HFF-Myc (cell line): ENCODE measurements at places on chromosomes 3 and 15.

DNA sequence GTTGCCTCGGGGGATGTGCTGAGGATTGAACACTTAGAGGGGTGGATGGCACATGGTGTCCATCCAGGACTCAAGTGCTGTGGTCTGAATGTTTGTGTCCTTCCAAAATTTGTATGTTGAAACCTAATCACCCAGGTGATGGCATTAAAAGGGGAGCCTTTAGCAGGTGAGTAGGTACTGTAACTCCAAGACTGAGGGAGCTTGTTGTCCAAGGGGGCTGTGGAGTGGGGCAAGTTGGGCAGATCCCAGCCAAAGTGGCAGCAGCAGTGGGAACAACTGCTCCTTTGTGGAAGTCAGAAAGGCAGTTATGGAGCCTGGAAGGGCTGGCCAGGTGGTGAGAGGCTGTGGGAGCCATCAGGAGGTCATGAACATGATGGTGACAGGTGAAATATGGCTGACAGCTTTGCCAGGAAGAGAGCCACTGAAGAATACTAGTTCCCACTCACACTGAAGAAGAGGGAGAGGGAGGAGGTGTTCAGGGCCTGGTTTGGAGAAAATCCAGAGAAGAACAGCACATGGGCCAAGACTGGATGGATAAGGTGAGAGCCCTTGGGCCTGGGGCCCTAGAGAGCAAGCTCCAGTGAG lies 385.6 kb downstream of the CACNA2D3 start:
- DNase-seq, result no peak

GRCh38 chr15:90203922-90204321 lies 2.8 kb downstream of the SEMA4B start:
- no peak for DNase-seq

DNA sequence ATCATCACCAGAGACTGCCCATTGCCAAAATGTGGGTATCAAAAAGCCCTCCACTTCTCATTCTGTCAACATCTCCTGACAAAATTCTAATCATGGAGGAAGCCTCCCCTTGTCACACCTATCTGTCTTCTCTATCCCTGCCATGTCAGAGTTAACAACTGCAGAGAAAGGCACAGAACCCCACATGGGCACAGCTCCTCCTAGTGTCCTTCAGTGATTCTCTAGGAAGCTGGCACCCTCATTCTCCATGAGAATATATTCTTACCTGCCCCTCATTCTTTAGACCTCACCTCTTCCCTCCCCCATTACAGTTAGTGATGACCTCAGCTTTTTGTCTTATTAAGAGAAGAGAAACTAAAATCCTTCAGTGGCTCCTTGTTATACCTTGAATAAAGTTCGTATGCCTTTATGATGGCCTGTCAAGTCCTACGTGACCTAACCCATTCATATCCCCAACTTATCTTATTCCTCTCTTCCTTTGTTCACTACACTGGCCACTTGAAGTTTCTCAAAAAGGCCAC lies 44.6 kb downstream of the NME9 start:
- no peak for DNase-seq

DNA sequence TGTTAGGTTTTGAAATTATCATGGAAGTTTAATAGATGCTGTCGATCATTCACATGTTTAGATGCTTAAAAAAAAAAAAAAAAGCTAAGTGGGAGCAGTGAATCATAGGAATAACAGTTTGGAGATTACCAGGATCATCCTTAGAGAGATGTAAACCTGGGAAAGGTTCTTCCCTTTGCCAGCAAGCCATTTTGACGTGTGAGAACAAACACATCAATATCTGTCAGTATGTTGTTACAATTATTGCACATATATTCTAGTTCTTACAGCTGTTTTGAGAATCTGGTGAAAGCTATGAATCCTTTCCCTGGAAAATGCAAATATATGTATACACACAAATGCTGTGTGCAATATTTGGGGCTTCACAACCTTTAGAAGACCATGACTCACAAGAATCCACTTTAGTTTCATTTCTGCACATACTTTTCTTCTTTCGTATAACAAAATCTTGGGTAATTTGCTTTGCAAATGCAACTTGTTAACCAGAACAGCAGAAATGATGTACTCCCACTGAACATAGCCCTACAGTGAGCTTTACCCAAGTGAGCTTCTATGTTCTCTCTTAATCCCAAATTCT lies 12.0 kb downstream of the NFKBIZ start:
- DNase-seq, result no peak

GRCh38 chr3:17290894-17291293 lies 406.1 kb downstream of the PLCL2 start:
- no peak for DNase-seq

- no peak for DNase-seq
These were observed 2.0 kb downstream of the MGLL start for GRCh38 chr3:127820221-127820825.

GRCh38 chr15:90266061-90266431 lies 574 bp downstream of the NGRN start:
- DNase-seq, result no peak

DNA sequence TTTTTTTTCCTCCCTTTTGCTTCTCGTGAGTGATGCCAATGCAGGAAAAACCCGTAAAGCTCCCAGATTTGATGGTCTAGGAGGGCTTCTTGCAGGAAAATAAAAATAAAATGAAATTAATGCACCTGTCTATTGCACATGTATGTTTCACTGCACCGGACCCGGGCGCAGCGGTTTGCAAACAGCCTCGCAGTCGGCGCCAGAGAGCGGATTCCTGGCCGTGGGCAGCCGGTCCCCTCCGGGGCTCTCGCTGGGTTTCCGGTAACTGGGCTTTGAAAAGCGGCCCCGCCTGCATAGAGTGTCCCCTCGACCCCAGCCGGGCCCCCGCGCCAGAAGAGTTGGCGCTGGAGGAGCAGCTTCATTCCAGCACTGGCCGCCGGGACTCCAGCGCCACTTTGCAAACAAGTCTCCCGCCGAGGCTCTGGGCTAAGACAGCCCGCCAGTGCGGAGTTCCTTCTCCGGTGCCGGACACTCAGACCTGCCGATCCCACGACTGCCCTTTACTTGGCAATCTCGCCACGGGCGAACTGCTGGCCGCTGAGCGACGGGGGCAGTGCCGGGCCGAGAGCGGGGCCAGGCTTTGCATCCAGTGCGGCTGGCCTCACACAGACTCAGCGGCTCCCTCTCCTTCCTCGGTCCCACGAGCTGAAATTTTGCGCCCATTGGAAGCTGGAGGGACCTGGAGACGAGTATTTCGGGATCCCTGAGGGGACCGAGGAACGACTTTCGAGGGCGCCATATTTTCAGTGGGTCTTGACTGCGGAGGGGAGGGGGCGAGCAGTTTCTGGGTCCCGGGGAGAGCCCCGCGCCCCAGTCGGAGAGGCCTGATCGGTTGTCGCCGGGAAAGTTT lies 225.9 kb upstream of the C2CD4B start:
- DNase-seq, result no peak

GRCh38 chr3:39096775-39097174 lies 10.7 kb downstream of the GORASP1 start:
- DNase-seq, result no peak

GRCh38 chr3:122151480-122151879 lies 32.0 kb upstream of the CASR start:
- no peak for DNase-seq

DNA sequence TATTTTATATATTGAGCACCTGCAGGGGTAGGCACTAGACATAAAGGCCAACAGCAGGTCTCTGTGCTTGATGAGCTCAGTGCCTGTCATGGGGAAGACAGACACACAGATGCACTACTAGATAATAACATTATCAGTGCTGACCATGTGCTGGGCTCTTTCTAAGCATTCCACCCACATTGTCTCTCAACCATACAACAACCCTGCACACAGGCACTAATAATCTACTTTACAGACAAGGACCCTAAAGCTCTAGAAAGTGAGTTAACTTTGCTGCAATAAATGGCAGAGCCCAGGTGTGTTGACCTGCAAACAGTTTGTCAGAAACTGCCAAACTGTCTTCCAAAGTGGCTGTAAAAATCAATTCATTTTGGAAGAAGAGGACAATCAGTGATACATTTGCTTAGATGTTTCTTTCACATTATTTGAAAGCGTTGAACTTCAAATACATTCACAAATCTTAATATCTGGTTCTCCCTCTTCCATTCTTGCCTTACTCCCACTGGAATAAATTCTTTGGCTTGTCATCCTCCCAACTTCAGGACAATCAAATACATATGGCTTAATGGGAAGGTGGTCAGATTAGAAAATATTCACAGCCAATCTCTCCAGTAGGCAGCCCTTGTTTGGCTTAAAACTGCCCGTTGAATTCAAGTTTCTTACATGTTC lies 11.0 kb upstream of the PP2D1 start:
- no peak for DNase-seq

- DNase-seq, result no peak
These were observed 60.2 kb downstream of the CNTN4 start for GRCh38 chr3:2158828-2159227.

DNA sequence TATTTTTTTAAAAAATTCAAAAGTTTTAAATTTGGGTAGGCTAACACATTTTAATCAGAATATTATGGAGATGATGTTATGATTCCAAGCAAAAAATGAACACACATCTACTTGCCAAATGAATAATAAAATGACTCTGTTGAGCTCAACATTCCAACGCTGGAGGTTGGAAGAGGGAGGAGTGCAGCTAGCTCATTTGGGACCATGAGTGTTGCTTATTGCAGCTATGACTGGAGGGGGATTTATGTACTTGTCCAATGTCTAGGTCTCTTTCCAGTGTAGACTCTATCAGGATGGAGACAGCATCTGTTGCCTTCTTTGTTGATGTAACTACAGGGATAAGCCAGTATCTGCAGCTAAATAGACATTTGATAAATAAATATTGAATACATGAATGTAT lies 310.6 kb downstream of the CACNA2D3 start:
- DNase-seq, result no peak

- DNase-seq, result peak; percentile 39
These were observed 194.3 kb downstream of the RORA start for GRCh38 chr15:61034678-61035291.

DNA sequence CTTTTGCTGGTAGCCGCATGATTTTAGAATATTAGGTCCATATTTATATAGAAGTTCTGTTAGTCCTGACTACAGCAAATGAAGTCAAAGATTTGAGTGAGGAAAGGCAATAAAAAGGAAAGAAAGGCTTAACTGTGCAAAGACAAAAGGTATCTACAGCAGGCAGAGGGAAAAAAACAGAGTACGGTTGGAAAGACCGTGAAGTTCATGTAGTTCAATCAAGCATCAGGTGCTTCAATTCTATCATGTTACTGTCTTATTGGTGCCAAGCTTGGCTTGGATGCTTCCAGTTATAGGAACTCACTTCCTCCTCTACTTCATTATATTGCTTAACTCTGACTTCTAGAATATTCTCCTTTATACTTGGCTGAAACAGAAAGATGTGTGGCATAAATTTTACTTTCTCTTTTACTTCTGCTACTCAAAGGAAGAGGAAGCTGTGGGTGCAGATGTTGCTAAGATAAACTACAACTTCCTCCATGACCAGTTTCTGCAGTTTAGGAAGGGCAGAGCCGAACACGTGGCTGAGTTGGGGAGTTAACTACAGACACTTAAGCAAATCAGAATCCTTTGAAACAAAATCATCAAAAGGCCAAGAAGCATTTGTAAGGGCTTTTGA lies 72.6 kb upstream of the ZBED2 start:
- DNase-seq, result no peak

- peak; percentile 62 for DNase-seq
These were observed 28.8 kb downstream of the KNG1 start for GRCh38 chr3:186746008-186746407.

GRCh38 chr3:120908795-120909601 lies 993 bp downstream of the STXBP5L start:
- no peak for DNase-seq

DNA sequence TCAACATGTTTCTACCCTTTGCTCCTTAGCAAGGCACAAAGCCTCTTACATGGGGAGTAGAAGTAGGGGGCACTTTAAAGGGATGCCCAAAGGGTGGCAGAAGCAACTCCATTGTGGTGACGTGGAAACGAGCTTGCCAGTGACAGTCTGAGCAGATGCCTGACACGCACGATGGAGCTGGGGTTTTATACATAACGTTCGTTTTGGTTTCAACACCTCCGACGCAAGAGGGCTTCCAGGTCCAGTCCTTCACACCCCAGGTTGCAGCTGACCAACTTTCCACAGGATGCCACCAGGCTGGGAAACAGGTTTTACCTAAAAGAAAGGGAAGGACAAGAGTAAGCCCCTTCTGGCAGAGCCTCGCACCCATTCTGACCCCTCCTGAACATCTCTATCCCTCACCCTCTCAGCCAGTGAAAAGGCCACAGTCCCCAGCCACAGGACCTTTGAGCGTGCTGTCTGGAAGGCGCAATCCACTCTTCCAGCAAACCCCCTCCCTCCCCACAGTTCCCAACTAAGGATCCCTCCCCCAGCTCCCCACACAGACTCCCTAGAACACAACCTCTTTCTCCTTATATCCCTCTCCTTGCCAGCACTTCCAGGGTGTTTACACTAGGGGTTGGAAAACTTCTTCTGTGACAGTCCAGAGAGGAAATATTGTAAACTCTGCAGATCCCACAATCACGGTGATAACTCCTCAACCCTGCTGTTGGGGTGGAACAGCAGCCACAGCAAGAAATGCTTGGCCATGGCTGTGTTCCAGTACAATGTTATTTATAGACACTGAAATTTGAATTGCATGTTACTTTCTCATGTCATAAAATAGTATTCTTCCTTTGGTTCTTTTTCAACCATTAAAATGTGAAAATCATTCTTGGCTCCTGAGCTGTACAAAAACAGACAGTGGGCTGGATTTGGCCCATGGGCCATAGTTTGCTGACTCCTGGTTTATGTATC lies 36.2 kb downstream of the FAM174B start:
- no peak for DNase-seq

- no peak for DNase-seq
These were observed 142.2 kb downstream of the FOXP1 start for GRCh38 chr3:71441217-71441924.
